ENCODE measurements at places on chromosomes 4 and X.

GRCh38 chr4:58166490-58166889, 1056.3 kb upstream of the IGFBP7 start:
- DNase-seq: no peak

- no peak for DNase-seq
Measured at GRCh38 chr4:168129046-168129772, 36.9 kb downstream of the ANXA10 start.

DNA sequence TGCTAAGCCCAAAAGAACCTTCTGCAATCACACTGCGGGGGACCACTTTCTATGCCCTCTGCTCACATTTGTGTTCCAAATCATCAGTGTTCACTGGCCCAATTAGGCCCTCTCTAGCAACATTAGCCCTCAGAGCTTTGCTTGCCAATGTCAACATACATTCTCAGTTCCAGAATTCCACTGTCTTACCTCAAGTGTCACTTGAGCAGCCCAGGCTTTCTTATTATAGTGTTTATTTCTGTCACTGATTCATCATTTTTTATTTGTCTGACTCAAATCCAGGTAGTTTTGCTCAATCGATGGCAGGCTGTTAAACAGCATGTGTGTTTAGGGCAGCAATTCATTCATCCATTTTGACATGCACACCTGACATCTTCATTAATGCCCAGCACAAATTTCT, 291.2 kb downstream of the TEX13A start:
- no peak for DNase-seq

DNA sequence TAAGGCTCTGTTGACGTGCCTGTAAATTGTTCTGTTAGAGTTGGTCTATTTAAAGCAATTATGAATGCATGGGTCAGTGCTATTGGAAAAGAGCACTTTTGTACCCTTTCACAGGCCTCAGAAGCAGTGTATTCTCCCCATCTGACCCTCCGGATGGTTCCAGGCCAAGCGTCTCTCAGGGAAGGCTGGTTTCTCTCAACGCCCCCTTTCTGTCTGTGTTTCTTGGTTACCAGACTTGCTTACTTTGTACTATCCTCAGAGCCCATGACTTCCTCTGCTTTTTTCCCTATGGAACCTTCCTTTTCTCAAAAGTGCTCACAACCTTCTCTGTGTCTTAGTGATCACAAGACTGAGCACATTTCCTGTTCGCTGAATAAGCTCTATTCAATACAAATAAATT, 559.3 kb upstream of the ZFP42 start:
- no peak for DNase-seq

- DNase-seq: no peak
Measured at GRCh38 chr4:15077969-15078368, 75.7 kb downstream of the CPEB2 start.

GRCh38 chrX:77298296-77298695, 148.9 kb upstream of the FGF16 start:
- no peak for DNase-seq

DNA sequence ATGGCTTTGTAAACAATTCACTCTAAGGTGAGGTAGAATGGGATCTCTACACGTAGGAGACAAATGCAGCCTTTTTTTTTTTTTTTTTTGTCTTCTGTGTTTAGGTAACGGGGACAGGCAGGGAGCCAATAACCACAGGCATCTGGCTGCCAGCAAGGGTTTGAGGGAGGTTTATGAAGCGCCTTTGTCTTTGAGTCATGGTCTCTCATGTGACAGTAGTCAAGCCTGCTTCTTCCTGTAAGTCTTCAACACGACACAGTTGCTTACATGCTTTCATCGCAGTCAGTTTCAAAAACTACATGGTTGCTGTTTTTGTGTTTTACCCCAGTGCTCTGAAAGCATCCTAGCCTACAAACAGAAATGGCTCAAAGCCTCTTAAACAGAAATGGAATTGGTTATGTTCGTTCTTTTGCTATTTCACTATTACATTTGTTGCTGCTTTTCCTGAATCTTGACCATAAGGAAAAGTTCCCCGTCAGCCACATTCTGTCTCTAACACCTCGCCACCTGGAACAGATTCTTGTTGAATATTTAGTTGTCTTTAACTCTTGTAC, 127.8 kb upstream of the METTL14 start:
- no peak for DNase-seq

- no peak for DNase-seq
Measured at GRCh38 chrX:63417649-63418048, 66.5 kb upstream of the SPIN4 start.

DNA sequence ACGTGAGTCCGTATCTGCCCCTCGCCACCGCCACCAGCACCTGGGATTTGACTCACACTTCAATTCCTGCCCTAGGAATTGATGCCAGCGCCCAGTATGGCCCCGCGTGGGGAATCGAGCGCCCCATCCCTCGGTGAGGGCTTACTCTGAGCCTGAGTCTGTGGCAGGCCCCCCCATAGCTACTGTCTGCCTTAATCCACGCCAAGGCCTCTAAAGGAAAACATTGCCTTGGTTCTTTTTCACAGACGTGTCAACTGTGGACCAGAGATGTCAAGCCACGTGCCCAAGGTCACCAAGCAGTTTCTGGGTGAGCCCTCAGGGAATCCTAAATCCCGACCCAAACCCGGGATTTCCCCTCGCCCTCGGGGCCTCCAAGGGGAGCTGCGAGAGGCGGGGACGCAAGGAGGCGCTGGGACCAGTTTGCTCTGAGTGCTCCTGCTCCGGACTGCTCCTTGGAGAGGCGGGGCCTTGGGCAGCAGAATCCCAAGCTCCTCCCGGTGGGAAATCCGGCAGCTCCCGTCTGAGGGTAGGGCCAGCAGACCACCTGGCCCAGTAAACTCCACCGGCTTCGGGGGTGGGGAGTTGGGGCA, 12.9 kb downstream of the MSX1 start:
- DNase-seq: no peak

GRCh38 chrX:94722578-94722977, 1048.6 kb downstream of the FAM133A start:
- DNase-seq: no peak

DNA sequence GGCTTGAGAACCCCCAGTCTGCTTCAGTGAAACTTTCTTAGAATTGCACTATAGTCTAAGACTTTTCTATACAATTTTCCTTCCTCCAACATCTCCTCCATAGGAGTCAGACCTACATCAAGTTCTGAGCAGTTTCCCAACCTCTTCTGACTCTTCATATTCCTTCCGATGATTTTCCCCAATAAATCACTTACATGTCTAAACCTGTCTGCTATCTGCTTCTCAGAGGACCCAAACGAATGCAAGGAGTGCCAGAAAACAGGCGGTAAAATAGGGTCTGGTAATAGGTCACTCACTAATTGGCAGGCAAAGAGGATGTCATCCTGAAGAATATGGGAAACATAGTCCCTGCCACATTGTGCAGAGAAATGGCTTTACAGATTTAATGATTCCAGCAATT, 153.9 kb downstream of the PCDH18 start:
- no peak for DNase-seq

GRCh38 chr4:19580095-19580494, 671.6 kb upstream of the SLIT2 start:
- DNase-seq: no peak

- no peak for DNase-seq
Measured at GRCh38 chrX:85113746-85114145, 110.1 kb downstream of the APOOL start.

- no peak for DNase-seq
Measured at GRCh38 chrX:106931831-106932491, 11.8 kb downstream of the CLDN2 start.

DNA sequence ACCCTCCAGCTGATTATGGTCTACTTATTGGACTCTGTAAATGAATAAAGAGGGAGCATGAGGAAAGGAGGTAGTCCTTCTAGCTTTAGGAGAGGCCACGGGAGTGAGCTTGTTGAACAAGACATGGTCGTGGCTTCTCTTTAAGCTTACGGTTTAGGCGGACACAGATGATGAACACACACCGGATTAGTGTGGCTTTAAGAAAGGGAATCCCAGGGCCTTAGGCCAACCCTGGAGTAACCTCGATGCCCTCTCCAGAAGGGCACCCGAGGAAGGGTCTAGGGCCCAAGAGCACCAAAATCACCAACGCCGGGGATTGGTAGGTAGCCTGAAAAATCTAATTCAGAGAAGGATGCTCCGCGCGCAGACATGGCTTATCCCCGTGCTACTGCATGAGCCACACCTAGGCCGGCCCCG, 39.4 kb downstream of the ERVMER34-1 start:
- DNase-seq: no peak

DNA sequence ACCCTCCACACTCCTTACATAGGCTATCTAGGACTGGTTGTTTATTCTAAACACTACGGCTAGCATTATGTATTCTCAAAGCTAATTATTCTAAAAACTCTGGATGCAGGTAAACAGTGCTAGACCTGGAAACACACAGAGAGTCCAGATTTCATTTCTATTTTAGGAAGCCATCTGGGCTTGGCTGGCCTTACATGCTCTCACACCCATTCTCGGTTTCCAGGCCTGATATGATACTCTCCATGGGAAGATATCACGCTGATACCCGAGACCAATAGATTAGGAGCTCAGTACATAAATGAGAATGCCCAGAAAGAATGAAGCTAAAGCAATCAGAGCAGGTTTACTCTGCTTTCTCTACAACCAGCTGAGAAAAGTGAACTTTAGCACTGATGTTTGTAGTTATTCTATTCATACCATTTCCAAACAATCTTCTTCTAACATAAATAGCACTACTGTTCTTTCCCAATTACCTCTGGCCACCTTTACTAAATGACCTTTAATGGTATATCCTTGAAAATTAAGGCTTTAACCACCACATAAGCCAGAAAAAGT, 973.3 kb downstream of the PCDH18 start:
- no peak for DNase-seq

DNA sequence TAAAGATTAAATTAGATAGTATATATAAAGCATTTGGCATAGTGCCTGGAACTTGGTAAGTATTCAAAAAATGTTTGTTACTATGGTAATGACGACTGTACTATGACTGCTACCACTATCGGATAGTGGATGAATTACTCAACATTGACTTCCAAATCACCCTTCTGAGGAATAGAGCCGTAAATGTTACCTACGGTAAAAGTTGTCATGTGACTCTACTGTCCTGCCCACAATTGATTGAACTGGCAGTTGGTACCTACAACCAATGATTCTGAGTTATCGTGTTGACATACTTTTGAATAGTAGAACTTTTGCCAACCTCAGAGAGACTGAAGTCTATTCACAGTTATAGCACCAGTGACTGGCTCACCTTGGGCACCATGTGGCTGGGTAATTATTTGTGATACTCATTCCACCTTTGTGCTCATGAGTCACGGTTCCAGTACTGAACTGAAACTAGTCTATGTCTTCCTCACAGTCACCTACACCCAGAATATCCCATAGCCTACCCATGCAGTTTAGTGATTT, 185.5 kb upstream of the PITX2 start:
- no peak for DNase-seq

DNA sequence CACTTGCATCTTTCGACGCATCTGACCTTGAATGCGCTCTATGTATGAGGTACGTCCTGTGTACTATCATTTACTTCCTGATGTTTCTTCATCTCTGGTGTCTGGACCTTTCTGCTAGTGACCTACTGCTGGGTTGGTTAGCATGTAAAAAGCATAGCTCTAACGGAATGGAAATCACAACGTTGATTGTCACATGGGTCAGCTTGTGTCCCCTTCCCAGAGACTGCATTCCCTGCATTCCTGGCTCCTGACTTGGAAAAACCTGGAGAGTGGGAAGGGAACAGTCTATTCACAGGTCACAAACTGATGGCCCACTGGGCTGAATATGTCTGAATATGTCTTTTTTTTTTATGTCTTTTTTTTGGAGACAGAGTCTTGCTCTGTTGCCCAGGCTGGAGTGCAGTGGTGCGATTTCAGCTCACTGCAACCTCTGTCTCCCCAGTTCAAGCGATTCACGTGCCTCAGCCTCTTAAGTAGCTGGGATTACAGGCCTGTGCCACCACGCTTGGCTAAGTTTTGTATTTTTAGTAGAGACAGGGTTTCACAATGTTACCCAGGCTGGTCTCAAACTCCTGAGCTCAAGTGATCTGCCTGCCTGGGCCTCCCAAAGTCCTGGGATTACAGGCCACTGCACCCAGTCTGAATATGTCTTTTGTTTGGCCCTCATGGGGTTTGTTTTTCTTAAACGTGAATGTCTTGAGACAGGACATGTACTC, 16.3 kb downstream of the LONRF3 start:
- no peak for DNase-seq

GRCh38 chr4:23455456-23456158, 434.2 kb downstream of the PPARGC1A start:
- DNase-seq: no peak

DNA sequence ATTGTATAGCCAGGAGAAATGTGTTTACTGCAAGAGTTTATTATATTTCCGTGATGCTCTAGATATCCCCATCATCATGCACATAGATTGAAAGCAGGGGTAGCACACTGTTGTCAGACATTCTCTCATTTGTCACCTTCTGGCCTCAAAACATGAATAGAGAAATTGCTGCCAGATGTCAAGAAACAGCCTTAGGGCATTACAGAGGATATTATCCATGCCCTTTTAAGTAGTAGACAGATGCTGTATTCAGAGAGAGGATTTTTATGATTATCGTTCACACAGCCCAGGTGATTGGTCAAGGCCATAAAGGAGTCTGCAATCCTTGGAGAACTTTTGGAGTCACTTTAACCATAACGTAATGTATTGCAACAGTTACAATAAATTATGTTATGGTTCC, 1961.5 kb upstream of the TENM3 start:
- no peak for DNase-seq

- no peak for DNase-seq
Measured at GRCh38 chr4:119506806-119507205, 121.8 kb downstream of the PDE5A start.

DNA sequence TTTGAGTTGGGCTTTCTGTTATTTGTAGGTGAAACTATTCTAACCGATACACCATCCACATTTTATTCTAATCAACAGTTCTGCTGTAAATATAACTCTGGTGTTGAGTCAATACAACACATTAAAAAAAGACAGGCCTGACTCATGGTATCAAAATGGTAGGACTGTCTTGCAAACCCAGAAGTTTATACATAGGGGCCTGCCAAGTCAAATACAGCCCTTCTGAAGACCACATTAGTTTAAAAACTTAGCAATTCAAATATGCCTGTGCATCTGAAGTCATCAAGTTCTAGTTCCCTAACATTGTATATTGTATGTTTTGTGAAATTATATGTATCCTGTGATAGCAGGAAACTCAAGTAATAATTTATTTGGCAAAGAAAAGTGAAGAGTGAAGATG, 24.4 kb upstream of the PDE5A start:
- DNase-seq: no peak

DNA sequence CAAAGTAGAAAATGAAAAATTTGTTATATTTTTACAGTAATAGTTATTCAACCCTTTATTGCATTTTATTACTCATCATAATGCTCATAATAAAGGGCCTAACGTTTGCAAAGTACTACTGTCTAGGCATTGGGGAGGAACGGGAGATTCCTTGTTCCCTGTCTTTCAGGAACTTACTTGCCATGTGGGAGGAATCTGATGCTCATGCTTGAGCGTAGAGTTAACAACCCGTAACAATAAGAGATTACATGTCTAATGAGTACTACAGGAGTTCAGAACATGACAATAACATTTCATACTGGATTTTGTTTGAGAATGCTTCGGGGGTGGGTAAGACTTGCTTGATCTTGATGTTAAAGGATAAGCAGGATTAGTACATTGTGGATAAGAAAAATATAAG, 2.9 kb downstream of the CCSER1 start:
- no peak for DNase-seq

- no peak for DNase-seq
Measured at GRCh38 chr4:159185591-159186023, 82.7 kb downstream of the RAPGEF2 start.
